ENCODE measurements at places on chromosomes 6 and 20.
A peak's percentile ranks its signal among the peaks of the same experiment; 100 is the strongest.

- DNase-seq: no peak
Measured at GRCh38 chr6:148288541-148288940, 54.1 kb upstream of the SASH1 start.

- no peak for DNase-seq
Measured at GRCh38 chr20:9736373-9736772, 102.5 kb downstream of the PAK5 start.

- no peak for DNase-seq
Measured at GRCh38 chr20:32861446-32861845, 2.7 kb downstream of the EFCAB8 start.

DNA sequence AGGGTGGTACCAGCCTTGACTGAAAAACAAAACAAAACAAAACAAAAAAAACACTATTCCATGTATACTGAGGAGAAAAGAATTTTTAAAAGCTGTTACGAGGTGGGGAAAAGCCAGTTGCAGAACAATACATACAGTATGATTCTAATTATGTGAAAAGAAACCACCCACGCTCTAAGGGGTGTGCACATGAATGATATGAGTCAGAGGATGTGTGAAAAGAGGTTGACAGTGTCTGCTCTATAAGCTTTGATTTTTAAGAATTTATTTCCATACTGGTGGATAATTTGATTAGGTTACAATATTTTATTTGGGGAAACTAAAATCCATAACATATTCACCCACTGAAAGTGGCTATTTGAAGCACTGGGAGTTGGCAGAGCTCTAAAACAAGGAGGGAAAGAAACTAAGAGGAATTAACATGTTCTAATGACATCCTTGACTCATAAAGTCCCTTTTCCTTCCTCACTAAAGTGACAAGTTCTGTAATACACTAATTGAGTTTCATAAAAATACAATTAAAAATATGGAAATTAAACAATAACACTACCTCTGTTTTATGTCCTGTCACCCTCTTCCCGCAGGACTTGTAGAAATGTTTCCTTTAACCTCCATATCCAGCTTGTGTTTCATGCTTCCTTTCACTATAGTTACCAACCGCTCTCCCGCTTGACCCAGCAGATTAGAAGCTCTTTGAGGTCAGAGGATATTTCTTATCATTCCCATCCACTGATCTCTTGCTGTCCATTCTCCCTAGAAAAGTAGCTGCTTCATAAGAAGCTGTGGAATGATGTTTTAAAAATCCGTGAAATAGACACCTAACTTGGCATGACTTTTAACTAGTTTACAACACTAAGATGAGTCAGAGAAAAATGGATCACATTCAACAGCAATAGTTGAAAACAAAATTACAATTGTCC lies 118.6 kb upstream of the CCDC28A start:
- DNase-seq: no peak

GRCh38 chr6:114364301-114364700 lies 21.5 kb upstream of the HS3ST5 start:
- peak; percentile 15 for DNase-seq

DNA sequence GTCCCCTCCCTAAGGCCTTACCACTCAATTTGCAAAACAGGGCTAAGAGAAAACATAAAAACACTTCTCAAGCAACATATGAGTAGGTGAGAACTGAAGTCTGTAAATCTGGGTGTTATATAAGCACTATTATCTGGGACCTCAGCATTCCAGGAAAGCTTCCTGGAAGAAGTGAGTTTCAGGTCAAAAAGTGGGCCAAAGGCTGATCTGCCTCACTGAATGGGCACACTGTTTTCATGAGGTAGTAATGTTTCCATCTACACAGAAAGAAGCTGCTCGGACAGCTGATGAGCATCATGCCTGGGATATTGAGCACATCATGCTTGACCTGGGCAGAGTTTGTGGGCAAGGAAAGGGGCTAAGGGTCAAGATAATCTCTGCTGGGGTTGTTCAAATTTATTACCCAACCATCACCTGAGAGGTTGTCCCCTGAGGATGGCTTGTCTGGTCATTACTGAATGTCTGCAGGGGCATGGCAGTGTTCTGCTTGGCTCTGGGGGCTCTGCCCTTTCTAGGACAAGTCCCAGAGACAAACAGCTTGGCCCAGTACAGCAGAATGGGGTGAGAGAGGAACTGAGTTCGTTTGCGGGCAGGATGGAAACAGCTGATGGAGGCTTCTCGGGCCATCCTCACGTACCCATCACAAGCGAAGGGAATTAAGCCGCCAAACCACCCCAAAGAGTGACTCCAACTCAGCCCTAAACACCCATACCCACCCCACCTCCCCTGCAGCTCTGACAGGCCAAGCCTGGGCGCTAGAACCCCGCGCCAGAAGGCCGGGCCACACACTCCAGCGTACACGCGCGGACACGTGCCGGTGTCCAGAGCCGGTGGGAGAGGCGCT lies 1.2 kb upstream of the SYNJ2 start:
- no peak for DNase-seq
